ENCODE measurements at places on chromosomes 2 and 18.

DNA sequence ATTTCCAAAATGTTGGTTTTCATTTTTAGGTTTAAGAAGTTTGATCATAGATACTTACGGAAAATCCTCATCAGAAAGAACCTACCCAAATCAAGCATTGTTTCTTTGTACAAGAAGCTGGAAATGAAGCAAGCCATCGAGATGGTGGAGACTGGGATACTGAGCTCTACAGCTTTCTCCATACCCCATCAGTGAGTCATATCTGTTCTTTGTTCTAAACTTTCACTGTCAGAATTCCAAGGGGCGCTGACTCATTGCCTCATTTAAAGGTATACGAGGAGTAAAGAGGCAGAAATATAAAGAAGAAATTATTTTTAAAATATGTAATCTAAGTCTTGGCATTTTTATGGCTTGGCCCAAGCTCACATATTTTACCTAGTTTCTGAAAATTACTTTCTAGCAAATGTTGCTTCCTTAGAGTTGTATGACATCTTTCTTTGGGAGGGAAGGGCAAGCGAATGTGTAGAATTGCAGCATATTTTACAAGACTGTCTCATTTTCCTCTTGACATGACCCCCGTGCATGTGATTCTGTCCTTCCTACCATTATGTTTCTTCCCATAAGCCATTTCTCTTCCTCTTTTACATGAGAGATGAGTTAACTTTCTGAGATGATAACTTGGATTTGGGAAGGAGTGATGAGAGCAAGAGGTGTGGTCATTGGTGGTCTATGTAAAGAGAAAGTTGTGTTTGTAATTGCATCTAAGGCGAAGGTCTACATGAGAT is 41.2 kb downstream of the SLC9A4 start:
- DNase-seq = no peak

DNA sequence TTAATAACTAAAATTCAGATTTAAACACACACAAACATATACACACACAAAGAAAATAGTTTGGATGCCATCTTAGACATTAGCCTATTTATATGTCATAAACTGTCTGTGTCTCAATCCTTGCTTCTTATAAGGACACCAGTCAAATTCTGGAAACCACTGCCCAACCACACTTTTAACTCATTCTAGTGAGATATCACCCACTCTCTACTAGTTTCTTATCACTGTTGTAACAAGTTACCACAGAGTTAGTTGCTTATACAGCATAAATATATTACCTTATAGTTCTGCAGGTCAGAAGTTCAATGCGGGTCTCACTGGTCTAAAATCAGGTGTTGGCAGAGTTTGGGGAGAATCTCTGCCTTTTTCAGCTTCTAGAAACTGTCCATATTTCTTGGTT is 239.1 kb downstream of the MTX2 start:
- no peak for DNase-seq

DNA sequence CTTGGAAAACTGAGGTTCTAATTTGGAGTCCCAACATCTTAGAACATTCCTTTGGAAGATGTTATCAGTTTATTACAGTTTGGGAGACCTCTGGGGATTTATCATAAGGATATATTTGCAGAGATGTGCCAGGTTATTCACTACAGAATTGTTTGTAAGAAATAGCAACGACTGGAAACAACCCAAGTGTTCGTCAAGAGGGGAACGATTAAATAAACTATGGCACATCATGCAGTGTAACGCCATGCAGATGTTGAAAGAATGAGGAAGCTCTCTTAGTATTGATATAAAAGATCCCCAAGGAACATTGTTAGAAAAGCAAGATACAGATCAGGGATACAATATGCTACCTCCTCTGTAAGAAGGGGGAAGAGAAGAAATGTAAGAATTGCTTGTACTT is 210.6 kb downstream of the TMEM247 start:
- no peak for DNase-seq

DNA sequence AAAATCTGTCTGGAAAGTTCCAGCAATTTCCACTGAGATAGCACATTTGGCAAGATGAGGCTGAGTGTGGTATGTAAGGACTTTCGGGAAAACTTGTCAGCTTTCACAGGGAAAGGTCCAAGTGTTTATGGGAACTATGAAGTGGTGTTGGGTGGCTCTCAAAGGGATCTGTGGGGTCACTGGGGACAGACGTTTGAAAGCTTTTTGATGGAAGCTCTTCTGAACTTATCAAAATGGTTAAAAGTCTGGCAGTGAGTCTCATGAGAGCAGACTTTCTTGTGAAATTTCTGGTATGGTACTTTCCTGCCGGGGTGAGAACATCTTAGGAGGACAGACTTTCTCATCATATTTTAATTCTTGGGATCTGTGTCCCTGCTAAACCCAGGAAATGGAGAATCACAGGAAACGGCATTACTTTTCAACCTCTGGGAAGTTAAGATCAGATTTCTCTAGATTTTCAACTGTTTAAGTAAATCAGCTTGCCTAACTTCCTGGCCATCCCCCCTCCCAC is 546.3 kb upstream of the ZEB2 start:
- no peak for DNase-seq

DNA sequence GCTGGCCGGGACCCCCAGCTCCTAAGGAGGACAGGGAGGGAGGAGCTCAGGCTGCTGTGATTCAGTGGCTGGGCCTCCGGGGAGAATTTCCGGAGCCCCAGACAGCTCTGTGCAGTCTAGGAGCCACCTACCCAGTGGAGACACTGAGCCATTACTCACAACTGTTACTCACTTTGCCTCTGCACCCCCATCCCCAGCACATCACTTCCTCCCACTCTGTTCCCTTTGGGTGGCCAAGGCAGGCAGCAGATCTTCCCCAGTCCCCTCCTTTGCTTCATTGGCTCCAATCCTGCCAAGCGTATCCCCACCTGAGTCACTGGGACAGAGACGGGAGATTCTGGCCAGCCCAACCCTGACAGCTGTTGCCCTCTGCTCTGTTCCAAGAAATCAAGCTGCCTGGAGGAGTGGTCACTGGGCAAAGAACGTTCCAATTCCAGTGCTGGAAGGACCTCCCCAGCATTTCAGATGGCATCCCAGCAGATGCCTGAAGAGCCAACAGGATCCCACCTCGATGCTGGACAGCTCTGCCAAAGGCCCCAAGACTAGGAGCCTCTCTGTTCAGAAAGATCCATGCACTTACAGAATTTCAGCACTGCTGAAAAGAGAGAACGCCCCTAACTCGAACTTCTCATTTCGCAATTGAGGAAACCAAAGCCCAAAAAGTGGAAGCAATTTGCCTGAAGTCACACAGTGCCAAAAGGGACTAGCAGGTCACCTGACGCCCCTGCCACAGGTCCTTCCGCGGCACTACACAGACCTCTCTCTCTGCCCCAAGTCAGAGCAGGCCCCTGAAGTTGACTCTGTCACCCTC is 68.3 kb downstream of the TNS1 start:
- DNase-seq = no peak

- DNase-seq = peak; percentile 8
These were observed 97.2 kb downstream of the PTGR3 start for GRCh38 chr18:75111760-75112159.

DNA sequence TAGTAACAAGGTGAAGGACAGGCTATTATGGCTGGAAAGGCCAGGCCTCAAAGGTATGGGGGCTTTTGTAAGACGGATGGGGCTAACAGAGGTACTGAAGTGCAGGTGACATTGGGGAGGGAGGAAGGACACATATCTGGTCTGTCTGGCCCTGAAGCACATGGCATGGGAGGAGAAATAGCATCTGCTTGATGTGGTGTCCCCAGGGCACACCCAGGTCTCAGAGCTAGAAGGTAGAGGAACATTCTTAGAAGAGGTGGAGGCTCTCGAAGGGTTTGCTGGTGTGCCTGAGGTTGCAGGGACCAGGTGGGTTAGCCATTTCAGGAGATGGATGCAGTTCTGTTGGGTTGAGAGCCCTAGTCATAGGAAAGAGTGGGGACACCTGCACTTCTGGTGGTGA is 9.5 kb downstream of the RALB start:
- no peak for DNase-seq

DNA sequence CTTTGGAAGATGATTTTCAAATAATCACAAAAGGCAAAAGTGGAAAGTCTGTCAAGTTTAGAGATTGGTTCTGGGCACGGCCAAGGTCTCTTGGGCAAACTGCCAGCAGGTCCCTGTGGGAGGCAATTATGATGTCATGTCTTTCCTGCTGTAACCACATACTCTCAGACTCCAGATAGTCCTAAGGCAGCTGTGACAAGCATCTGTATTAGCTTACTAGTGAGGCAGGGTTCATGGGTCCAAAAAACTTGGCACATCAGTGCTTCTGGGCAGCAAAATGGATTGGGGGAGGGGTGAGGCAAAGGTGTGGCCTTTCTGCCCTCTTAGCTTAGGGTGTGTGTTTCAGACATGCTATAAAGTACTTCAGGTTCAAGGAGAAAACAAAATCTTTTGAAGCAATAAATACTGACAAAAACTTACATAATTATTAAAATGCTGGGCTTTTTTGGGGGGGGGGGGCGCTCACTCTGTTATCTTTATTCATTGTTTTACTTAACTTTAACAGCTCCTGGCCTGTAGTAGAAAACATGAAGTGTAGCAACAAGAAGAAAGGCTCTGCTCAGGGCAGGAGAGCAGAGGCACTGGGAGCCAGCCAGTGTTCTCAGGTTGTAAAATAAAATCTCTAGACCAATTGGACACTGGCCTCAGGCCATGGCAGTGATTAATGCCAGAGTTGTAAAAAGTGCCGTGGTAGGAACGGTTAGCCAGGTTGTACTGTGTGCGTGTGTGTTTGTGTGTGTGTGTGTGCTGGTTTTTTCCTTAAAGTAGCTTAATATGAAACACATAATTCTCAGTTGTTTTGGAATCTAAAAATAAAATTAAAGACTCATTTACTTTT is 14.3 kb upstream of the TANC1 start:
- peak; percentile 85 for DNase-seq

DNA sequence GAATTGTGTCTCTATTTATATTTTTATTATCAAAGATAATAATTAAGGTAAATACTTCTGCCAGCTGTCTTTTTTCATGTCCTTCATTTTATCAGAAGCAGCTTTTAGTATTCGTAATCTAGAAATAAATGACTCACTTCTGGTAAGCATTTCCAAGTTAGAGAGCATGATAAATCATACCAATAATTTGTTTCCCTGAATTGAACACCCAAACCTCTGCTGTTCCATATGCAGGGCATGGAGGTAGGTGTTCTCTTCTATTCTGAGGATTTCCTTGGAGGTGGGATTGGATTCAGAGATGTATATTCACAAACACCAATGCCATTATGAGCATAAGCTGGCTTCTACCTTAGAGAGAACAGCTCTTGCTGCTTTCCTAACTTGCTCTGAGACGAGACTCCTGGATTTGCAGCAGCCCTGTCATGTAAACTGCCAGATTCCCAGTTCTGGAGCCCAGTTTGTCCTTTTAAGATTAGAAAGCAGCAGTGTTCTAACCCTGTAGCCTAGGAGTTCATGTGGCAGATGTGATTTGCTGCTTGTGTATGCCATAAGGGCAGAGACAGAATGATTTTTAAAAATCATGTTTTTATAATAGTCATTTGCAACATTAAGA is 47.5 kb downstream of the SKA1 start:
- no peak for DNase-seq

GRCh38 chr2:200847269-200847668 is 17.2 kb downstream of the CLK1 start:
- DNase-seq = no peak

DNA sequence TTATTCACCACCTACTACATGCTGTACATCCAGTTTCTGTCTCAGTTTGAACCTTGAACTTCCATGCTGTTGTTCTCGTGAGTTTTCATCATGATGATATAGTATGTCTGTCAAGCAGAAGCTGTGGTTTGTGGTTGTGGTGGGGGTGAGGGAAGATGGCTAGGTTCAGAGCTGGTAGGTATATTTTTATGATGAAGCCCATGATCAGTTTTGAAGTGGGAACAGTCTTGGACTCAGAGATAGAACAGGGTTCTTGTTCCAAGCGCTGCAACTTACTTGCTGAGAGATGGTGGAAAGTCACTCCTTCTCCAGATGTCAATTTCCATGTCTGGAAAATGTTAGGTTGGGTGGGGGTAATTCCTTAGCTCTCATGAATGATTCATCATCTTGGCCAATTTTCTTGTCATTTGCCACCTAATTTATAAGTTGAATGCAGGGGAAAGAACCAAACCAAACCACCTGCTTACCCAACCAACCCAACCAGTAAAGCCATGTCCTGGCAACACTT is 21.6 kb downstream of the PMAIP1 start:
- no peak for DNase-seq

DNA sequence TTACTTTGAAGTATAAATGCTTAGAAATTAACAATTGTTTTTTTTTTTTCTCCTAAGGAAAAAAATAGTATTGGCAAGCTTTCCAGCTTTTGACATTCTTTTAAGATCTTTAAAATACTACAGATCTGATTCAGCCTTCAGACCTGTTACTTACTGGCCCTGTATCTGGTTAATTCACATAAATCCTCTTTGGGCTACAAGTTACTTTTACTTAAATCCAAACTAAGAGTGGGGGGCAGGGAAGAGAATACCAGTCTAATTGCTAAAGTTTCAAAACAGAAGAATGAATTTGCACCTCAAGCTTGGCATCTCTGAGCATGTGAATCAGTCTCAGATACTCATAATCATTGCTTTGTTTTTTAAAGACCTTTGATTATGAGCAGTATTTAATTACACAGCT is 386.3 kb downstream of the PARD3B start:
- no peak for DNase-seq

DNA sequence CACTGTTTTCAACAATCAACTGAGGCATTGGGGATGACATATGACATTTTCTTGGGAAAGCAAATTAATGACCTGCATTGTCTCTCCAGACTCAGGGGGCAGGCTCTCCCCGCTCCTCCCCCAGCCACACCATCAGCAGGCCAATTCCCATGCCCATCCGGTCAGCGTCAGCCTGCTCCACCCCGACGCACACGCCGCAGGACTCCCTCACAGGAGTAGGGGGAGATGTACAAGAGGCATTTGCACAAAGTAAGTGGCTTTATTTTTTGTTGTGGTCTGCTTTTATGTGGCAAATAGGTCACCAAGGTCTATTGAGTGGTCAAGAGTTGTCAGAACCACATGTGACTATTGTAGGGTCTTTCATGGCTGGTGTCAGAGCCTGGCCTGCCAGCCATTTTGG is 165.1 kb downstream of the DTNA start:
- DNase-seq = no peak

GRCh38 chr2:168243061-168243460 is 4.3 kb downstream of the STK39 start:
- DNase-seq = no peak

- no peak for DNase-seq
These were observed 29.5 kb upstream of the STAT1 start for GRCh38 chr2:191043438-191043837.

DNA sequence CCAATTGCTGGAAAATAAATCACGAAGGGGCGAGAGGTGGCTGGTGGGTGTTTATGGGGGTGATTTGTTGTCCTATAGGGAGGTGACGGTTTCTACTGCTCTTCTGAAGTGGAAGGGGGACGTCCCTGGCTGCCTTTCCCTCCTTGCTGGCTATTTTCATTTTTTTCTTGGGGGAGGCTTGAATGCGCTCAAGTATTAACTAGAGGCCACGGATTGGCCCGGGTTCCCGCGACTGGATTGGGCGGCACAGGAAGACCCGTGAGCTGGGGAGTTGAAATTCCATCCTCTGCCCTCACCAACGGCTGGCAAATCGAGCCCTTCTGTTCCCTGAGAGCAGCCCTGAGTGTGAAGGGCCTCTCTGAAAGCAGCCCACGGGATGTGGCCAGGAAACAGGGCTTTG is 176.5 kb upstream of the SPRED2 start:
- DNase-seq = no peak
